NCI-H1048 (cell line): ENCODE measurements at places on chromosomes 2 and 18.

DNA sequence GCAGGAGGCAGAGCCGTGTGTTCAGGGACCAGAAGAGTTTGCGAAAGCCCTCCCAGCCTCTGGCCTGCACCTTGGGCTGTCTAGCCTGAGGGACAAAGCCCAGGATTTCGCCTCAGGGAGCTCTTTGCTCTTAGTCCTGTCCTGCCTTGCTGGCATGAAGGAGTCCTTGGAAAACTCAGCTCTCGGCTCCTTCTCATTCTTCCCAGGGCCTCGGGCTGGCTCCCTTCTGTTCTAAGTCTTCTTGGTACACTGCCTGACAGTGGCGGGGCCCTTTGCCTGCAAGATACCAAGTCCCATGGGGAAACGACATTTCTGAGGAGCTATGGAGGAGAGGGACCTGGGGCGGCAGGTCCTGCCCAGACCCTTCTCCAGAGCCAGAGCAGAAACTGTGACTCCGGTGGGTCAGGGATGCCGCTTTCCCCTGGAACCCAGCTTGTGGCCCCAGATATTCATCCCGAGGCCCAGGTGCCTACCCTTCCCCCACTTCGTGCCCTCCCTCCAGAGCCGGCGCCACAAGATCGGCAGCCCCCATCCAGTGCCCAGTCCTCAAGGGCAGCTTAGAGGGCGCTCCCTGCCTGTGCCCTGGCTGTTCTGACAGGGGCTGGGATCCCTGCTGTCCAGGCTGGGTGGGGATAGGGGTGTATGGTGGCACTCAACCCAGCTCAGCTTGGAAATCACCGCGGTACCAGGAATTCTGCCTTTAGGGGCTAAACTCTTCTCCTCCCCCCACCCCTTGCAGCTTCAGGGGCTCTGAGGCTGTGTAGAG, 5.5 kb upstream of the CYP26B1 start:
- DNase-seq, result no peak

DNA sequence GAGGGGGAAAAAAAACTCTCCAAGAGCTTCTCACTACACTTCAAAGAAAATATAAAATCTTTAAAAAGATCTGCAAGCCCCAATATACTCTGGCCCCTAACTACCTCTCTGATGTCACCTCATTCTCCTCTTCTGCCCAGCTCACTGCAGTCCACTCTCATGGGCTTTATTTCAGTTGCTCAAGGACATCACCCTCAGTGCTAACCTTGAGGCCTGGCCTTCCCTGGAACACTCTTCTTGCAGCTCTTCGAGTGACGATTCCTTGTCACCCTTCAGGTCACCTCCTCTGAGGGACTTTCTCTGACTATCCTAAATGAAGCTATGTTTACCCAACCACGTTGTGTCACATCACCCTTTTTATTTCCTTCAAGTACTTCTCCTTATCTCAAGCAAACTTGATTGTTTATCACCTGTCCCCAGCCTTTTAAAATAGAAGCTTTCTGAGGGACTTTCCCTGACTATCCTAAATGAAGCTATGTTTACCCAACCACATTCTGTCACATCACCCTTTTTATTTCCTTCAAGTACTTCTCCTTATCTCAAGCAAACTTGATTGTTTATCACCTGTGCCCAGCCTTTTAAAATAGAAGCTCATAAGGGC, 10.4 kb downstream of the RTTN start:
- DNase-seq, result no peak

GRCh38 chr2:217667512-217667911, 335.3 kb downstream of the TNS1 start:
- DNase-seq, result no peak

DNA sequence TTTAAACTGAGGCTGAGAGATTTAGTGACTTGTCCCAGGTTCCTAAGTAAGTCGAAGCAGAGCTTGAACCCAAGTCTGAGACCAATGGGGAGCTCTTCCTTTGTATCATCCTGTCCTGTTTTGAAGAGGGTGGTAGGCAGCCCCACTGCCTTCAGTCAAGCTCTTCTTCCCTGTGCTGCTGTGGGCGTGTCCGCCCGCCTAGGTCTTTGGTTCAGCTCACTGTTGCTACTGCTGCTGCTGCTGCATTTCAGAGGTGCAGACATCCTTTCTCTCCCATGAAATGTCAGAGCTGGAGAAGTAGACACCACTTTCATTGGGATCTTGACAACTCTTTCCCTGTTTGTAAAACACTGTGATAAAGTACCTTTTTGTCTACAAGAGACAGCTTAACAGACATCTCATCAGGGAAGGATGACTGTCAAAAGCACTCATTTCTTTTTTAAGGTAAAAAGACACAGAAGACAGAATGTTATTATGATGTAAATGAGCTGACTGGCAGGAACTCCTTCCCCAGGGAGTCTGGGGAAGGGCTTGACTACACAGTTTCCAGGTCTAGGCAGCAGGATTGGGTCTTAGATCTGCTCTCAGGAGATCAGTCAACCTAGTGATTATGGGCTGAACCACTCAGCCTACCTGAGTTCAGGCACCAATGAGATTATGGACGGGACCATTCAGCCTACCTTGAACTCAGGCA, 91.7 kb upstream of the TRIB2 start:
- no peak for DNase-seq

- DNase-seq, result no peak
Observed at GRCh38 chr2:212424082-212424481, 114.5 kb downstream of the ERBB4 start.

DNA sequence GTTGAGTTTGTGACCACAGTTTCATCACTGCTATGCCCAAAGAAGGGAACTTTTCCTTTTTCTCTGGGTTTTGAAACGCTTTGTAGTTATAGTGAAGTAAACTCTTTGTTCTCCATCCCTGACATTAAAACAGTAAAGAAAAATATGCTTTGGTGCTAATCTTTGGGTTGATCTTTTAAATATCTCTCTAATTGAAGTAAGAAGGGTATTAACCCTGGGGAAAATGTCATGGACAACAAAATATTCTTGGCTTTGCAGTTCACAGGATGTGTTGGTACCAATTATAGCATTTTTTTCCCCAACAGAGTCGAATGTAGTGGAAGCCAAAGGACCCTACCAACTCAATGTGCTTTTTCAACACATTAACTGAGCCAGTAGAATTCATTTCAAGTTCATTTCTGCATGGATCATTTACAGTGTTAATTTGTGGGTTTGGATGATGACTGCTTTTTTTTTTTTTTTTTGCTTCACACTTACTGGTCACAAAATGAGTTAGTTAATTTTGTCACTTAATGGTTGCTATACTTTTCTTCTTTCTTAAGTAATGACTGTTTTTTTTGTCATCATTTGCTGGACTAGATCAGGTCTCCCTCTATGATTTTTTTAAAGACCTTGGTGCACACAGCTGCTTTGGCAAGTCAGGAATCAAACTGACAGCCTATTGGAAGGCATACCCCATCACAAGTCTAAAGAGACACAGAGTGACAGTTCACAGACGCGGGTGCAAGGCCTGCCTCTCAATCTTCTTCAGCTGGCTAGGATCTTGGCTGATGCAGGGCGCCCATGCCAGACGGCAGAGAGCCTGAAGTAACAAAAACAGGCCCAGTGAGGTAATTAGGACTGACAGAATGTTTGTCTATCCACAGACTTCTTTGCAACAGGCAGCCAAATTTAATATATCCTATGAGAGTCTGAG, 98.8 kb upstream of the MMADHC start:
- no peak for DNase-seq

DNA sequence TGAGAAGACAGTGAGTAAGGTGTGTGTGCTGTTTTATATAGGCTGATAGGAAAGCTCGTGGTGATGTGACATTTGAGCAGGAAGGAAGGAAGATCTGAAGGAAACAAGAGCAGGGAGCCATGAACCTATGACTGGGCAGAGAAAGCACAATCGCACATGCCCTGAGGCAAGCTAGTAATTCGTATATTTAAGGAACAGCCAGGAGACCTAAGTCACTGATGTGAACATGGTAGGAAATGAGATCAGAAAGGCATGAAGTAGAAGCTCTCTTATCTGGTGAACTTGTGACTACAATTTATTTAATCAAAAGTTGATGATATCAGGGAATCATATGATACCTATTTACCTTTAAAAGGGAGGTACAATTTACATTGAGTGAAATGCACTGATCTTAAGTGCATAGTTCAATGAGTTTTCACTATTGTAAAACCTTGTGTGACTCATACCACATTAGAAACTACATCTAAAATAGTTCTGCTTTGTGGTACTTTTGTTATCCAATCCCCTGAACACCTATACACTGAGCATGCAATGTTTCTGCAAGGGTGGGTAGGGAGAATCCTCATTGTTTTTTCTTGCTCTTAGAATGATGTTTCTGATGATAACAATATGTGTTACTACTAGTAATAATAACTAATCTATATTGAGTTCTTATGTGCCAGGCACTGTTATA, 67.5 kb downstream of the GALNT13 start:
- no peak for DNase-seq

- no peak for DNase-seq
Observed at GRCh38 chr2:70746094-70746974, 21.7 kb downstream of the ADD2 start.

- DNase-seq, result no peak
Observed at GRCh38 chr2:31693882-31694281, 113.1 kb upstream of the SRD5A2 start.
